ENCODE measurements at places on chromosomes 2 and 18.
A peak's percentile ranks its signal among the peaks of the same experiment; 100 is the strongest.

GRCh38 chr2:85244828-85245227 lies 83.0 kb downstream of the TGOLN2 start:
- DNase-seq, result no peak

DNA sequence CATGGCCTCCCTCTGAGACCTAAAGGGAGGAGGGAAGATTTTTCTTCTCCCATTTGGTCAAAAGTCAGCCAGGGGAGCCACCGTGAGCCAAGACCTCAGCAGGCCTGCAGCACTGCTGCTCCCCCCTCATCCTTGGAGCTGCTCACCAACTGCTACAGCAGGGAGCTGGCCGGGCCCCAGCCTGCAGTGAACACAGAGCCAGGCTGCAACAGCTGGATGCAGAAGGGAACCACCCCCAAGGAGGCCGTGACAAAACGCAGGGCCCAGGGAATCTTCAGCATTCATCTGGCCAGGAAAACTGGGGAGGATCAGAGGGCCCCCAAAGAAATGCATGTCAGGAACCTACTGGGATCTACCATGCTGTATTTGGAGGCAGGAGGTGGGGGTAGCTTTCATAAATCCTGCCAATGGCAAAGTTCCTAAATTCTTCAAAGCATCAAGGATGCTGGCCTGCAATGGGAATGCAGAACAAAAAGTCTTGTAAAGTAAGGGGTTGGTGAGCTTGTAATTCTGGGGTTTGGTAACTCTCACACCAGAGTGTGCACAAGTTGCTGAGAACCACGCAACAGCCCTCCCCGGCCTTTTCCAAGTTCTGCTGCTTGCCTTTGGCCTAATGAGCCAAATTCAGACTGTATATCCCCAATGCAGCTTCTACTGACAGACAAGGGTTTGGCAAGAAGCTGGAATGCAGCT lies 61.0 kb downstream of the CACNB4 start:
- no peak for DNase-seq

- no peak for DNase-seq
These were observed 208.9 kb downstream of the SPP2 start for GRCh38 chr2:234259440-234259839.

DNA sequence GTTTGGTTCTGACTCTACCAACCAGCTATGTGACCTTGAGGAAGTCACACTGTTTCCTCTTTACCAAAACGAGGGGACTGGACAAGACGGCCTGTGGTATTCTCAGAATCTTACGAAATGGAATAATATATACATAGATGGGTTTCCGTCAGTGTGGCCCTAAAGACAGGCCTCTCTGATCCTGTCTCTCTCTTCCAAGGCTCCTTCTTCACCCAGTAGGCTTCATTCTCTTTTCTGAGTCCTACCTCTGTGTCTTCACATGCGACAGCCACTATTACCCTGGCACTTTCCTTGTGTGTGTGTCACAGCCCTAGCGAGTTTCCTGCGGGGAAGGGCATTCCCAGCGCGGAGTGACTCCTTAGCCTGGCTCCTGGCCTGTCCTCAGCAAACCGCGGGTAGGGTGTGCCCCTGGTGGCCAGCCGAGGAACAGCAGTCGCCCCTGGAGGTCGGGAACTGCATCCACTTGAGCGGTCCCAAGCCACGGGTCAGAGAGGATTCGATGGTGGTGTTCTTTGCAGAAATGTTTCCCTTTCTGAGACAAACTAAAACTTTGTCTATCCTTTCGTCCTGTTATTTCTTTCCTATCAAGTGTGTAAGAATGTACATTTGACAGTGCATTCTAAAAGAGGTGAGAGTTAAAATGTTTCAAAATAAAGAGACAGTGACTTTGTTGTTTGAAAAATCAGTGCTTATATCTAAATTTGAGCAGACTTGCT lies 63.3 kb downstream of the RAB31 start:
- no peak for DNase-seq

DNA sequence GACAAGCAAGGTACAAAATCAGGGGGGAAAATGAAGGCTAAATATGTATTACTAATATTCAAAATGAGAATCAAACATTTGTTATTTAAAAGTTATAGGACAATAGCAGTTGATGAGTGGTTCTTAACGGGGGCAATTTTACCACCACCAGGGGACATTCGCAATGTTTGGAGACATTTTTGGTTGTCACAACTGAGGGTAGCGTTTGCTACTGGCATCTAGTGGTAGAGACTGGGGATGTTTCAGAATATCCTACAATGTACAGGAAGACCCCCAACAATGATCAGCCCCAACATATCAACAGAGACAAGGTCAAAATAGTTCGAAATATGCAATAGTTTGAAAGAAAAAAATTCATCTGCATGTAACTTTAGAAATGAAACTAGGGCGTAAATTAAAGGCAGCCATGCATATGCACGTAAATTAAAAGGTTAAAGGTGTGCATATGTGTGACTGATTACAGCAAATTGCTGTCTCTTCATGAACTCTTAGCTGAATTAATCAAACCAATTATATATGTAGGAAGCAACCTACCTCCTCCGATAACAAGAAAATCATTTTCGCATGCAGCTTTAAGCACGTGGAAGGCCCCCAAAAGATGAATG lies 61.2 kb upstream of the CUL3 start:
- DNase-seq, result peak; percentile 22

DNA sequence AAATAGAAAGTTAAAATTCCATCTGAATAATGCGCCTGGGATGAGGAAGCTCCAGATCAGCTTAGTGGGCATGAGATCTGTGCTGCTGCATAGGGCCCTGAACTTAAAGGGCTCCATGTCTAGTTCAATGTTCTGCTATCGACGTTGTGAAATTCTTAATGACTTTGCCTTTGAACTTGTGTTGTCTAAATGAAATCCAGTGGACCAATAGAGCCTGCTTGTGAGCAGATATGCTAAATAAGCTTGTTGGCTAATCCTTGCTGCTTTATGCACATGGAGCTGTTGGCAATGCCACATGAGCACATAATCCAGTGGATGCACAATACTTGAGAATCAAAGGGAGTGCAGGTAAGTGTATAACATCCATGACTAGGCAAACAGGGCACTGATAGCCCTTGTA lies 228.6 kb downstream of the TNS1 start:
- no peak for DNase-seq

- DNase-seq, result peak; percentile 96
These were observed 86.6 kb downstream of the ITGB1BP1 start for GRCh38 chr2:9336576-9337314.

- DNase-seq, result peak; percentile 67
These were observed 64.2 kb downstream of the RBMS1 start for GRCh38 chr2:160429248-160430000.

GRCh38 chr2:43634604-43635306 lies 2.3 kb upstream of the PLEKHH2 start:
- peak; percentile 96 for DNase-seq

- no peak for DNase-seq
These were observed 13.3 kb downstream of the ANKRD44 start for GRCh38 chr2:197297266-197297665.

GRCh38 chr2:219737270-219737691 lies 109.9 kb downstream of the SLC4A3 start:
- no peak for DNase-seq

DNA sequence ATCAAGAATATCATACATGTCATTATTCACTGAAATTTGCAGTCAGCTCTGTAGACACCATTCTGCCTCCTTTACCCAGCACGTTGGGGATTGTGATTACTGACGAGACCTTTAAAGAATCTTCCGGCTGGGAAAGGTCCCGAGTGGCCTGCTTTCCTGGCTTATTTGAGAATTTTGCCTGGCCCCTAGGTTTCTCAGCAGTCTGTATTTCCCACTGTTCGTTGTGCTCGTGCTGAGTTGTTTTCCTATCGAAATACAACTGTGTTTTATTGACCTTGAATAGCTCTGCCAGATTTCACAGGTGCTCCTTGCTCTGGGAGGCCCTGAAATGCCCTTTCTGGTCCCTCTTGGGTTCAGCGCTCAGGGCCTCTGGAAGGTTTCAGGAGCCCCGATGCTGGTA lies 94.9 kb downstream of the AGAP1 start:
- no peak for DNase-seq

GRCh38 chr2:240620149-240620731 lies 5.0 kb upstream of the GPR35 start:
- DNase-seq, result no peak

DNA sequence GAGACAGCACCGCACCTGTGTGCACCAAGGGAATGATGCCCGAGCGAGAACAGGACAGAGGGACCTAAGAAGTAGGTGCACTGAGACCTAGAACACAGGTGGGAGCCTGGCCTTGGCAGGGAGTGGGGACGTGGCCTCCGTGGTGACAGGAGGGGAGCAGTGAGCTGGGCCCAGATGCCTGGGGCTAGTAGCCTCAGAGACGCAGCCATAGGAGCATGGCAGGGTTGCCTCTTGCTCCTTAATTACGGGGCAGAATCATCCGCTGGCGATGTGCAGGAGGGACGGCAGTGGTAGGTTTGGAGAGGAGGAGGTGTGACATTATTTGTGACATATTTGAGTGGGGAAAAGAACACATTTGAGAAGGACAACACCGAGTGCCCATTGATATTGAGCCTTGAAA lies 57.0 kb upstream of the HPCAL1 start:
- no peak for DNase-seq

- no peak for DNase-seq
These were observed 396.0 kb downstream of the MEIS1 start for GRCh38 chr2:66830881-66831280.

- DNase-seq, result no peak
These were observed 323.9 kb upstream of the TFPI start for GRCh38 chr2:187878112-187878511.

DNA sequence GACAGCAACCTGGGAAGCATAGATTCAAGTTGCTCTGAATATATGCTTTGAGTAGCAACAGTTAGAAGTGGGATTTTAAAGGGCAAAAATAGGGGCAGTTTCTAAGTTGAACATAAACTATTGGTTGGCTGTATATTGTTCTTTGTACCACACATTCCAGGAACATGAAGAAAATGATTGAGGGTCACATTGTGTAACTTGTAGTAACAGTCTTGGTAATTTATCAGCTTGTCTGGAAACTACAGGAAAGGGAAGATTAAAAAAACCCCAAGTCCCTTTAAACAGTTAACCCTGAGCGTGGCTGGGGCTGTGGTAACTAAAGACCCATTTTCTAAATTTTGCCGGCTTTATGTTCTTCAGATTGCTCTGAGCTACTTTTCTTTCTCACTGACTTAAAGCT lies 7.4 kb downstream of the PLEKHB2 start:
- no peak for DNase-seq

DNA sequence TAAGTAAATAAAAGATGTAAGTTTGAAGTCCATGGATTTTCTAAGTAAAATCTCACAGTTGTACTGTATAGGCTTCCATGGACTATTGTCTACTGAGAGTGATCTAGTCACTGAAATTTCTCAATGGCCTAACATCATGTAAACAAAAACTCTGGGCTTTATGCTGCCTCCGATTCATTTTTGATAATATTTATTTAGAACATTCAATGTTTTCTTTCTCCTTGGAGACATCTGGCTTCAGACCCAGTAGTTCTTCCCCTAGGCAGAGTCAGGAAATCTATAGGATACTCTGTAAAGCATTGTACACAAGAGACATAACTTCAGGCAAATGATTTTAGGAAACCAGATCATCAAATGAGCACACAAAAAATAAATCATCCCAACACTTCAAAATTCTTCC lies 1208.6 kb upstream of the ZEB2 start:
- no peak for DNase-seq

DNA sequence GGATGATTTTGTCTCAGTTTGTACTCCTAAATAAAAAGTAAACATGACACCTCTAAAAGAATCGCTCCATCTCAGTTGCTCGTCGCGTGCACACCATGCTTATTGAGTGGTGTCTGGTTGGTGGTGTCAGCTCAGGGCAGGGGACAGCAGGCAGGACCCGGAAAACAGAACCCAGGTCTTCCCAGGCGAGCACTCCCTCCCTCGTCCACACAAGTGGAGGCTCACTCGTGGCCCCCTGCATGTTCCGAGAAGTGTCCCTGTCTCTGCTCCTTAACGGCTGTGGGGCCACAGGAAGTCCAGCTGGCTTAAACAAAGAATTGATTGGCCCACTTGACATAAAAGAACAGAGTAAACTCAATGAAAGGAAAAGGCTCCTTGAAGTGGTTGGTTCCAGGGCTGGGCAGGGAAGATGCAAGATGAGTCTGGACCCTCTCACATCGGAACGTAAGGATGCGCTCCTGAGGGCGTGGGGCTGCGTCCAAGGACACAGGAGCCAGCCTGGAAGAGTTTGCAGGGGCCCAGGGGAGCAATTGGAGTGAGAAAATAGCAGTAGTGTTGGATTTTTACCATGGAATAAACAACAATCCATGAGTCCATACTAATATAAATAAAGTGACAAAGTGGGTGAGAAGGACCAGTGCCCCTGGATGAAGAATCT lies 13.1 kb upstream of the CNDP1 start:
- DNase-seq, result no peak

DNA sequence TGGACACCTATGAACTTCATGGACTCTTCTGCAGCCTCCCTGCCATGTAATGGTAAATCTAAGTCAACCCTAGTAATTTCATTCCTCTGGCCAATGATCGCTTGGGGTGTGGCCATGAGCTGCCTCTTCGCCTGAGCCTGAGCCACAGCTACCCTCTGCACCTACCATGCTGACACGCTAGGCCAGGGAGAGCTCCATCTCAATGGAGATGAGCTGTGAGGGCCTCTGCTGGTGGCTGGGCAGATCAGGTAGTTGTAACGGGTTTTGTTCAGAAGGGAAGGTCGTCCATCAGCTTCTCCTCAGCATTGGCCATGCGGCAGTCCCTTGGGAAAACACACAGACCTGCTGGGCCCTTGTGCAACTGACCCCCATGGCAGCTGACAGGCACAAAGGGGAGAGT lies 24.4 kb downstream of the MPHOSPH10 start:
- DNase-seq, result no peak

- no peak for DNase-seq
These were observed 66.2 kb downstream of the TRAPPC8 start for GRCh38 chr18:31876707-31877106.

DNA sequence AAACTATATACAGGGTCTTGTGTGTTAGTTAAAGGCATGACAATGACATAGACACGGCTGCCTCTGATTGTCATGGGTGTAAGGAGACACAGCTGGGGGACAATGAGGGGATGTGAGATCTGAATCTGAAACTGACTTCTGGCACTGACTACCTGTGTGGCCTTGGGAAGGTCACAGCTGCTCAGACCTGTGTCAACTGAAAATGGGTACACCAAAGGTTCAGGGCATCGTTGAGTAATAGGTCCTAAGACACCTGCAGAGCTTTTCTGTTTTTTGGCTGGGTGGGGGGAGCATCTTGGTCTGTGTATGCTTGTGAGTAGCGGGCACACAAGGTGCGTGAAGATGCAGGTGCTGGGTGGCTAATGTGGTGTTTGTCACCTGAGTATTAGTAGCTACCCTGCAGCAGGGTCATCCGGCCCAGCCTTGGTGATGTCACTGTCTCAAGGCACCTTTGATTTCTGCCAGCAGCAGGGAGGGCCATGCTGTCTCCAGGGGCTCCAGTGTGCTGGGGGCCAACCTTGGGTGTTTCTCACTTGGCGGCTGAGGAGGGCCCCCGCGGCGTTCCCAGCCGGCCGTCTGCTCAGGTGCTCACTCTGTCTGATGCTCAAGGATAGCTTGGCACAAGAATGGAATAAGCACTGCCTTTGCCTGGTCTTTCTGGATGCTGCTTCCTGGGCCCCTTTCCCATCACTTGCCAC lies 53.1 kb upstream of the HS6ST1 start:
- DNase-seq, result no peak

GRCh38 chr2:174198846-174199564 lies 49.3 kb downstream of the OLA1 start:
- DNase-seq, result no peak

- no peak for DNase-seq
These were observed 83.5 kb upstream of the GPC1 start for GRCh38 chr2:240351826-240352426.

- DNase-seq, result no peak
These were observed 83.7 kb downstream of the TCF7L1 start for GRCh38 chr2:85216927-85217326.

Measured in NCI-H2081 (cell line).